Activated T-helper 2 cell treated with anti-CD3 and anti-CD28 coated beads, Interferon-gamma antibody, Interleukin-2, Interleukin-4, amounts not matched to agents 10 μg/mL and 5 μg/mL and 100 μg/mL, durations not matched to agents 14 hours and 24 hours and 36 hours (primary cell): ENCODE measurements at places on chromosomes 16 and 17. TPM values are rescaled to one million over a fixed set of nuclear protein-coding genes. Genes with fewer than 3 reads are reported as not detected.

Gene FTO
- total RNA-seq: 62.1 and 62.7 TPM in 2 replicates

Gene LGALS9B
- not detected in 2 replicates for total RNA-seq

Gene MMP25
- total RNA-seq: 7.7 TPM in 2 replicates

Gene ARL17B
- total RNA-seq: 12.8 and 15.6 TPM in 2 replicates

Gene TEKT1
- not detected in 2 replicates for total RNA-seq

Gene SLC4A1
- not detected in 2 replicates for total RNA-seq

Gene TEX14
- 0.09 and 0.18 TPM in 2 replicates for total RNA-seq

Gene RHBDL3
- total RNA-seq: 0.11 and 0.18 TPM in 2 replicates

Gene POLDIP2
- total RNA-seq: 89.7 and 93.2 TPM in 2 replicates

Gene AIPL1
- total RNA-seq: not detected in 2 replicates

Gene ADAM11
- total RNA-seq: 0.09 and 0.14 TPM in 2 replicates

DNA sequence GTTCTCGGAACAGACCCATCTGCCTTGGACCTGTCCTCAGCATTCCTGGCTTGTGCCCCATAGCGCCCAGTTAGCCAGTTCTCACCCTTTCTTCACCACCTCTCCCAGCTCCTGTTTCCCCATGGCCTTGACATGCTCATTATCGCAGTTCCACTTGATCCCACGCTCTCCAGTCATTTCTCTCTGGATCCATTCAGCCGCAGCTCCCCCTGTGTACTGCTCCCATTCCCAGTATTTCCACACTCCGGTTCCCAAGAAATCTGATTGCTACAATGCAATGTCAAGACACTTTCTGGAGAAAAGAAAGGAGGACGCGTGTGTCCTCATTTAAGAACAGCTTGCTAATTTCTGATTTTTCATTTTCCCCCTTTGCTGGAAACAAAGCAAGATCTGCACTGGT is 55.4 kb downstream of the TMEM186 start:
- no peak for DNase-seq

DNA sequence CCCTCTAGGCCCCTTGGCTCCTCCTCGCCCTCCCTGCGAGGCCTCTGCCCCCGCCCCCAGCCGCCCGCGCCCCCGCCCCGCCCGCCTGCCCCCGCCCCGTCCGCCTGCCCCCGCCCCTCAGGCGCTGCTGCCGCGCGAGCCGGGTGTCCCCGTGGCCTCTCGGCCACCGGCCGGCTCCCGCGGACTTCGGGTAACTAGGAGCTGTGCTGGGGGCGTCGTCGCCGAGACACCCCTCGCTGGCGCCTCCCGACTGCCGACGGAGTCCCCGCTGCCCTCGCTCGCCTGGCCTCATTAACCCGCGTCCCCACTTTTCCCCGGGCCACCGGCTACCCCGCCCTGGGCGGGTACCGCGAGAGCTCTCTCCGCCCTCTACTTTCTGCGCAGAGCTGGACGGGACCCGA is at the start of gene TLCD1:
TLCD1 (minus strand) TSS at position 8 of the 401 bp plus-strand sequence. CDS start 136 bp downstream, outside the sequence.
- DNase-seq: peak; percentile 80

DNA sequence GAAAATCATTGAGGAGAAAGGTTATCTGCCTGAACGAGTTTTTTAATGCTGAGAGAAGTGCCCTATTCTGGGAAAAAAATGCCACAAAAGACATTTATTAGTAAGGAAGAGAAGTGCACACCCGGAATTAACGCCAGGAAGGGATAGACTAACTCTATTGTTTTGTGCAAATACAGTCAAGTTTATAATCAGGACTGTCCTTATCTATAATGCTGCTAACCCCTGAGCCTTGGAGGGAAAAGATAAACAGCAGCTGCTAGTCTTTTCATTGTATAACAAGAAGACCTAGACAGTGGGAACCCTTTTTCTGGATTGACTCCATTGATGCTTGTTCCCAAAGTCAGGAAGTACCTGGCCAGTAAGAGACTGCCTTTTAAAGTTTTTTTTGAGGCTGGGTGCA is 26.5 kb downstream of the BCAS3 start:
- no peak for DNase-seq

DNA sequence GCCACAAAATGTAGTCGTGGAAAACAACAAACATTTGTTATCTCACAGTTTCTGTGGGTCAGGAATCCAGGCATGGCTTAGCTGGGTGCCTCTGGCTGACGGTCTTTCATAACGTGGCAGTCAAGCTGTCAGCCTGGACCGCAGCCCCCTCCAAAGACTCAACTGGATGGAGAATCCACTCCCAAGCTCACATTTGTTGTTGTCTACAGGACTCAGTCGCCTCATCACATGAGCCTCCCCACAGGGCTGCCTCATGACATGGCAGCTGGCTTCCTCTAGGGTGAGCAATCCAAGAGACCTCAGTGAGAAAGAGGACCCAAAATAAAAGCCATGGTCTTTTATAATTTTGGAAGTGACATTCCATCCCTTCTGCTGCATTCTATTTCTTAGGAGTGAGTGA is 34.7 kb upstream of the AKAP1 start:
- no peak for DNase-seq

- no peak for DNase-seq
Measured at GRCh38 chr16:86928523-86929011, 350.2 kb downstream of the FOXL1 start.

- no peak for DNase-seq
Measured at GRCh38 chr17:27747462-27748359, 52.6 kb downstream of the NOS2 start.

GRCh38 chr16:51872524-51872923 is 674.4 kb downstream of the TOX3 start:
- no peak for DNase-seq

DNA sequence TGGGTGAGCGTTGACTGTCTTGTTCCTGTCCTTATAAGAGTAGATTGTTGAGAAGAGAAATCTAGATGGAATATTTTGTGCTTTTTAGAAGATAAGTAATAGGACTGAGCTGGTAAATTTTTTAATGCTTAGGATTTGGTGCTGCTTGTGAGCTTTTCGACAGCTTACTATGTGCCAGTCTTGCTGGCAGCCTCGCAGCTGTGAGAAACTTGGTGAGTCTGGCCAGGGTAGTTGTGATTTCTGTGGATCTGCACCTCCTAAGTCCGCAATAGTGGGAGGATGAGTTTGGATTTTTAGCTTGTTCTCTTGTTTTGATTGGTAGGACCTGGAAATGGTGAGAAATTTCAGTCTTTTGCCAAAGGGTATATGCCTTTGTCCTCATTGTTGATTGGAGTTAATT is 3.6 kb downstream of the SOCS7 start:
- DNase-seq: no peak

GRCh38 chr16:22428654-22429053 is 54.2 kb upstream of the CDR2 start:
- DNase-seq: no peak

DNA sequence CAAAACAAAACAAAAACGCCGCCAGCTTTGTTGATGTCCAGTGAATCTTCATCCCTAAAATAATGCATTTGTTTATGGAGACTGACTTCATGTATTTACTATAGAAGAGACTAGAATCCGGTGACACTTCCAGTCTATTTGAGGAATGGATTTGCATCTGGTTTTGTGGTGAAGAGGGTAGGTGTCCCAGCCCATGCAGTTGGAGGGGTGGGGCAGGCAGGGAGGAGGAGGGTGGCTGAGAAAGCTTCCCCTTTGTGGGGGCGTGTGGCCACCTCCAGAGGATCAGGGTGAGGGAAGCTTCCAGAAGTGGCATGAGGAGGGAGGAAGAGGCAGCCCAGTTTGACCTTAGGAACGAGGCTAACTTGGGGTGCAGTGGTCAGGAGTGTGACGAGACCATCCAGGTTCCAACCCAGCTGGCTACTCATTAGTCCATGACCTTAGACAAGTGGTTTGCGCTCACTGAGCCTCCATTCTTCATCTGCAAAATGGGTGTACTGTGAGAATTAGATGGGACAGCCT is 69.5 kb downstream of the CMIP start:
- no peak for DNase-seq

GRCh38 chr17:72344613-72345012 is 223.8 kb downstream of the SOX9 start:
- DNase-seq: no peak

GRCh38 chr16:17269439-17269838 is 201.3 kb downstream of the XYLT1 start:
- DNase-seq: no peak

DNA sequence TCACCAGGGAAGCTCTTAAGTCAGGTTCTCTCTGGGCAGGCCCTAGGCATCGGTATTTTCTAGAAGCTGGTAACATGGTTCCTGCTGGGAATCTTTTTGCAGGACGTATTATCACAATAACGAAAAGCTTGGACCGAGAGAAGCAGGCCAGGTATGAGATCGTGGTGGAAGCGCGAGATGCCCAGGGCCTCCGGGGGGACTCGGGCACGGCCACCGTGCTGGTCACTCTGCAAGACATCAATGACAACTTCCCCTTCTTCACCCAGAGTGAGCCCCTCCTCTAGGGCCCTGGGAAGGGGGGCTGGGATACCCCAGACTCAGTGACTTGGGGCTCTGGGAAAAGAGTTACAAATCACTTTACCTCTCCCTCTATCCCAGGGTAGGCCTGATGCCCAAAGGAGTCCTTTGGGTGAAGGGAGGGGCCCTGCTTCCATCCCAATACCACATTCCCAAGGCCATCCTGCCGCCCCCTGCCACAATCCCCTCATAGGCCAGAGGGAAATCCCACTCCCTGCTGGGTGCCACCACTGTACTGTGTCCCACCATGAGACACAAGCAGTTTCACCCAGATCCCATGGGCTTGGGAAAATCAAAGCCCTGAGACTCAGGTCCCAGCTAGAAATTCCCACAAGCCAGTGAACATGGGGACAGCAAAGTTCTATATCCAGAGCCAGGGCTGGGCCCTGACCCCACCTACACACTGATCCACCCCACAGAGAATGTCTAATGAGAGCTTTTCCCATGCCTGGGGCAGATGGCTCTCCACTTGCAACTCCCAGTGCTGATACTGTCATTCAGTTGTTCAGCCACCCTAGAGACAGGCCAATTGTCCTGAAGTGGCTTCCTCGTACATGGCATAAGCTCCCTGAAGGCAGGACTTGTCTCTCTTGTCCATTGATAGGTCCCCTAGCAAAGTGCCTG is 23.0 kb downstream of the CDH5 start:
- no peak for DNase-seq

DNA sequence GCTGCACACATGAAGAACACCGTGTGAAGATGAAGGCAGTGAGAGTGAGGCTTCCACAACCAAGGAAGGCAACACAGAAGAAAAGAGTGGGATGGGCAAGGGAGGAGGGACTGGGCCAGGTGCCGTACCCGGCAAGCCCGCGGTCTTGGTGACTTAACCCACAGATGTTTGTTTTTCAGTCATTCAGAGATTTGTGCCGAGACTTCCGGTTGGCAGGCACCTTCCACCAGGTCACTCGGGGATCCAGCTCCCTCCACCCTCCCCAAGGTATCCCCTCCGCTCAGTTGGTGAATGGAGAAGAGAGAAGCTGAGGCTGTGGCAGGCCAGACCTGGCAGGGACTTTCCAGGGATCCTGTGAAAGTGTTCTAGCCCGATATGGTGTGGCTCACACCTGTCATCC is 4.9 kb upstream of the KREMEN2 start:
- no peak for DNase-seq

DNA sequence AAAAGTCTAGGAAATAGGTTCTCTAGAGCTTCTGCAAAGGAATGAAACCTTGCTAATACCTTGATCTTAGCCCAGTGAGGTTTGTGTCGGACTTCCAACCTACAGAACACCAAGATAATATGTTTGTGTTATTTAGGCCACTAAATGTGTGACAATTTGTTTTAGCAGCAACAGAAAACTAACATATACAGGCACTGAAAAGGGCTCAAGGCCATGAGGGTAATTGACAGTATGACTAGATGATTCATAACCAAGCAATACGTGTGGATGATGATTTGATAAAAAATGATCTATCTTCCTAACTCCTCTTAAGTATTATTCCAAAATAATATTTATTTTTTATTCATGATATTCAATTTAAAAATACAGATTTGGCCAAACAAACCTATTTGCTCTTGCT is 27.7 kb upstream of the MED13 start:
- DNase-seq: no peak

DNA sequence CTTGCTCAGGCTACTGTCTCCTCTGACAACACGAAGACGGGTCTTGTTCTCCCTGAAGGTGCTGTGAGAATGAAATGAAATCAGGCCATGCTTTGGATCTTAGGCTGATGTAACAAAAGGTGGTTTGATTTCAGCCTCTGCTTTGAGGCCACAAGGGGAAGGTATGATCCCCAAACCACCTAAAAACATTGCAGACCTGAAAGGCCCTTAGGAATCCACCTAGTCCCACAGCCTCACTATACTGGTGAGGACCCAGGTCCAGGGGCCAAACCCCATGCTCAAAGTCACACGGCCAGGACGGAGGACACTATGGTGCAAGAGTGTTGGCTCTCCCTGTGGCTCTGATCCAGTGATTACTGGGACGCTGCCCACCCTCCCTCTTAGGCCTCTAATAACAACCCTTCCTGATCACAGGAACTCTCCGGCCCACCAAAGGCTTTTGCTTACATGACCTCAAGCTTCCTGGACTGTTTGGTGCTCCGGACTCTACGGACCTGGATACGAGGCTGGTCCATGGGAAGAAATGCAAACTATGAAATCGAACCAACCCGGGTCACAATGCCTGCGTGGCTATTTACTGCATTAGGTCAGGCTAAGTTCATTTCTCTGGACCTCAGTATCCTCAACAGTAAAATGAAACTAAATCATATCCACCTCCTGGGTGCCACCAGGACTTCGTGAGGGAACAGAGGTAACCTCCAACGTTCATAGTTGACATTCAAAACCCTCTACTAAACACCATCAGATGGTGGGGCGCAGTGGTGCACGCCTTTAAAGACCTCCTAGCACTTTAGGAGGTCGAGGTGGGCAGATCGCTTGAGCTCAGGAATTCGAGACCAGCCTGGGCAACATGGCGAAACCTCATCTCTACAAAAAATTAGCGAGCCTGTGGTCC is 1.5 kb downstream of the TRIM25 start:
- DNase-seq: no peak

GRCh38 chr17:56540836-56541235 is 52.7 kb upstream of the NOG start:
- no peak for DNase-seq

- no peak for DNase-seq
Measured at GRCh38 chr16:22861580-22861979, 47.6 kb downstream of the HS3ST2 start.

- DNase-seq: peak; percentile 99
Measured at GRCh38 chr17:7614425-7615264, at the start of gene FXR2. Gene FXR2 (minus strand): TSS chr17:7614897. CDS start chr17:7614532, 365 bp downstream.

- DNase-seq: no peak
Measured at GRCh38 chr17:74041869-74042640, 161.4 kb upstream of the RPL38 start.

DNA sequence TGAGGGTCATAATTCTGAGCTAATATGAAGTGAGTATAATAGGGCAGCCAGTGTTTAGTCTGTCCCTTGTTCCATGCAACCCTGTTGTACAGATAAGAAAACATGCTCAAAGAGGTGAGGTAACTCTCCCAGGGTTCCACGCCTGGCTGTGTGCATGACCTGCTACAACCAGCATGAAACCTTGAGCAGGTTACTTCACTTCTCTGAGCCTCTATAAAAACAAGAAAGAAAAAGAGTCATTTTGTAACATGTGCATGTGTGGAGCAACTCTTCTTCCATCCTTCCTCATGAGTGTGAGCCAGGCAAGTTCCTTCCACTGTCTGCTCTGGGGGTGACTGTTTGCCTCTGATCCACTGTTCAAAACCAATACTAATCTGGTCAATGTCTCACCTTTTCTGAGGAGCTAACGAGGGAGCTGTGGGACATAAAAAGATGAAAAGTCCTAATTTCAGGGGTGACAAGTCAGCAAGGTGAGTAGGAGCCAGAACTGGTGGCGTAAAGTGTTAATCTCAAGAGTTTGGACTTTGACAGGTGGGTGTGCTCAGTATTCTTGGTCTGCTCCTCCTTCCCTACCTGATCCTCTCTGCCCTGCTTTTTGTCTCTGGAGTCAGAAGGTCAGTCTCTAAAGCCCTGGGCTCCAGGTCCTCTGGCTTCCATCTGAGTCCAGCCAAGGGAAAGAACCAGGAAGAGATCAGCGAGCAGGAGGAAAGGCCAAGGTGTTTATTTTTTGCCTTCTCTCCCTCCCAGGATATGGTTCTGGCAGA is 21.5 kb downstream of the GFOD2 start:
- no peak for DNase-seq
